Uterus (tissue), 4 donors: ENCODE measurements at places on chromosomes 6 and 20.

DNA sequence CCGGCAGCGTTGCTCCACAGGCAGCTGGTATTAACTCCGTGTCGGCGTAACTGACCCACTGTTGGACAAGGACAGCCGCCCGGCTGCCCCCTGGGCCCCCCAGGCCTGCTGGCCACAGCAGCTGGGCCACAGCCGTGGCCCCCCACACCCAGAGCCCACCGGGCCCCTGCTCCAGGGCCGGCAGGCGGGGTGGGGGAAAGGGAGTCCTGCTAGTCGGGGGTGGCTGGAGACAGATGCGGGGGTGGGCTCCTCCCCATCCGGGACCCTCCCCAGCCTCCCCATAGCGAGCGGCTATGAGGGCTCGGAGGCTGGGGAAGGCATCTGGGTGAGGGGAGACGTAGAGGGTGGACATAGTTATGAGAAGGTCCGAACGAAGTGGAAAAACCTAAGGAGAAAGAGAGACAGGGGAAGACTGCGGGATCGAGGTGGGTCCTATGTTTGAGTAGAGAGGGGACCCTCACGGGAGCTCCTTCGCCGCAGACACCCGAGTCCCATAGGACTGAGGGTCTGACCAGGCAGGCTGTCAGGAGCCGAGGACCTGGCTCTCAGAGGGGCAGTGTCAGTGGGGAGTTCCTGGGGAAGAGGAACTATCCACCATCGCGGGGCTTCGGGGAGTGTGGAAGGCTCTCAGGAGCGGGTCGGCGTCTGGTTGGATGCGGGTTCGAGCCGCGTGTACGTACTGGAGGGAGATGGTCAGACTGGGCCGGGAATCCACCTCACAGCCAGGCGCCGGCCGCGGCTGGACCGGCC is 511 bp downstream of the VARS1 start:
- no peaks in the 10 kb centered on the region for H3K36me3 ChIP-seq
- no peaks in the 10 kb centered on the region for H3K4me1 ChIP-seq
- peak overlapping the region; percentile 90 for H3K27ac ChIP-seq
- peak; percentile 38 for DNase-seq

DNA sequence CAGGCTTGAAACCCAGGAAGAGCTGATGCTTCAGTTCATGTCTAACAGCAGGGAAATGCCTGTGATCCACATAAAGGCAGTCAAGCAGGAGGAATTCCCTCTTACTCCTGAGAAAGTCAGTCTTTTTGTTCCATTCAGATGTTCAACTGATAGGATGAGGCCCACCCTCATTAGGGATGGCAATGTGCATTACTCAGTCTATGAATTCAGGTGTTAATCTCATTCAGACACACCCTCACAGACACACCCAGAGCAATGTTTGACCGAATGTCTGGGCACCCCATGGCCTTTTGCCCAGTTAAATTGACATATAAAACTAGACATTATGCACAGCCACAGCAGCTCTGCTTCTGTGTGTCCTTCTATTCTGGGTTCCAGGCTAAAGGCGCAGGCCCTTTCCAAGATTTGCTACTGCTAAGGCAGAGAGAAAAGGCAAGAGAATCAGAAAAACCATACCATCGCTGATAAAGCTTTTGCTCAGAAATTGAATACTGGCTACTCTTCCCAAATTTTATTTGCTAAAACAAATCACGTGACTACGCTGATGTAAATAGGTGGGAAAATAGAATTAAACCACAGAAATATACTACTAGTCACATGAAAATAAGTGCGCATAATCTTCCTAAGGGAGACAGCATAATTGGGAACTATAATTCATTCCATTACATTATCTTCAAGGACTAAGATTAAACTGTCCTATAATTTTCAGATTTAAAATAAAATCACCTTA is 625.0 kb upstream of the MAN1A1 start:
- DNase-seq: no peak
- no peaks in the 10 kb centered on the region for H3K27me3 ChIP-seq
- H3K4me1 ChIP-seq: no peaks in the 10 kb centered on the region
- H3K4me3 ChIP-seq: no peak overlapping the region
- H3K36me3 ChIP-seq: no peaks in the 10 kb centered on the region
- no peak overlapping the region for H3K27ac ChIP-seq

GRCh38 chr6:12047304-12047703 is 35.2 kb downstream of the HIVEP1 start:
- no peaks in the 10 kb centered on the region for H3K36me3 ChIP-seq
- no peak for DNase-seq
- no peak overlapping the region for H3K27ac ChIP-seq
- H3K4me3 ChIP-seq: no peak overlapping the region

DNA sequence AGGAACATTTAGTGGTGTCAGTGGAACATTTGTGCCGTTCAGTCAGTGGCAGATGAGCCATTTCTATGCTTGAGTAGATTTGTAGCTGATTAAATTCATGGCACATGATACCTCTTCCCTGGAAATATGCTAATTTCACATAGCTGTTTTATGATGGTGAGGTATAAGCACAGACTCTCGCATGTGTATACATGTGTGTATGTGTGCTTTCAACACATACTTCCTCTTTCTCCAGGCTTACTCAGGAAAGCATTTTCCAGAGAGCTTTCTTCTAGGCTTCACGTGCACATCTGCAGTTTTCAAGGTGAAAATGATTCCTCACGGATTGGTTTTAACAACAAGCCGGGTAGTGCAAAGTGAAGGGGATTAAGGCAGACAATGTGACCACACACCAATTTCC is 396.5 kb downstream of the HDGFL1 start:
- no peaks in the 10 kb centered on the region for H3K27me3 ChIP-seq
- no peaks in the 10 kb centered on the region for H3K36me3 ChIP-seq
- H3K4me3 ChIP-seq: no peak overlapping the region

- no peak overlapping the region for H3K4me3 ChIP-seq
- peaks cover 9% of the 10 kb centered on the region for H3K4me1 ChIP-seq
- no peaks in the 10 kb centered on the region for H3K27me3 ChIP-seq
- no peak for DNase-seq
- H3K27ac ChIP-seq: no peak overlapping the region
- no peaks in the 10 kb centered on the region for H3K36me3 ChIP-seq
These were observed 30.4 kb downstream of the ATXN1 start for GRCh38 chr6:16730738-16731477.

- no peak for DNase-seq
- H3K36me3 ChIP-seq: no peaks in the 10 kb centered on the region
- H3K27ac ChIP-seq: no peak overlapping the region
- H3K27me3 ChIP-seq: no peaks in the 10 kb centered on the region
These were observed 481.5 kb upstream of the HSF2 start for GRCh38 chr6:121917834-121918559.

- H3K27ac ChIP-seq: no peak overlapping the region
- H3K27me3 ChIP-seq: no peaks in the 10 kb centered on the region
- no peak overlapping the region for H3K4me3 ChIP-seq
These were observed 111.1 kb upstream of the DST start for GRCh38 chr6:56753811-56754210.

DNA sequence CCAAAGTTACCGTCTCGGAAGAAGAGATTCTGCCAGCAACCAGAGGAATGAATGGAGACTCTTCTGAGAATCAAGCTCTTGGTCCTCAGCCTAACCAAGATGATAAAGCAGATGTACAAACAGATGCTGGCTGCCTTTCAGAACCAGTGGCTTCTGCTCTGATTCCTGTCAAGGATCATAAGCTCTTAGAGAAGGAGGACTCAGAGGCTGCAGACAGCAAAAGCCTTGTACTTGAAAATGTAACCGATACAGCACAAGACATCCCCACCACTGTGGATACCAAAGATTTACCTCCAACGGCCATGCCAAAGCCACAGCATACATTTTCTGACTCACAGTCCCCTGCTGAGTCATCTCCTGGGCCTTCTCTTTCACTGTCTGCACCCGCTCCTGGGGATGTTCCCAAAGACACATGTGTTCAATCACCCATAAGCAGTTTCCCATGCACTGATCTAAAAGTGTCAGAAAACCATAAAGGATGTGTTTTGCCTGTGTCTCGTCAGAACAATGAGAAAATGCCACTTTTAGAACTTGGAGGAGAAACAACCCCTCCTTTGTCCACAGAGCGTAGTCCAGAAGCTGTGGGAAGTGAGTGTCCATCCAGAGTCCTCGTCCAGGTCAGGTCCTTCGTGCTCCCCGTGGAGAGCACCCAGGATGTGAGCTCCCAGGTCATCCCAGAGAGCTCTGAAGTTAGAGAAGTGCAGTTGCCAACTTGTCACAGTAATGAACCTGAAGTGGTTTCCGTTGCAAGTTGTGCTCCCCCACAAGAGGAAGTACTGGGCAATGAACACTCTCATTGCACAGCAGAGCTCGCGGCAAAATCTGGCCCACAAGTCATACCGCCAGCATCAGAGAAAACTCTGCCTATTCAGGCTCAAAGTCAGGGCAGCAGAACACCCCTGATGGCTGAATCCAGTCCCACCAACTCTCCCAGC is 109.6 kb downstream of the RTN4IP1 start:
- no peaks in the 10 kb centered on the region for H3K4me1 ChIP-seq
- H3K27me3 ChIP-seq: no peaks in the 10 kb centered on the region
- peak overlapping the region; percentile 6 for H3K27ac ChIP-seq

GRCh38 chr20:50728981-50729874 is 2.2 kb upstream of the PARD6B start:
- no peaks in the 10 kb centered on the region for H3K27me3 ChIP-seq
- DNase-seq: no peak
- H3K4me3 ChIP-seq: no peak overlapping the region
- peaks cover 9% of the 10 kb centered on the region for H3K4me1 ChIP-seq
- H3K36me3 ChIP-seq: no peaks in the 10 kb centered on the region

GRCh38 chr6:106444777-106445507 is 84.4 kb downstream of the CRYBG1 start:
- DNase-seq: no peak
- H3K4me3 ChIP-seq: no peak overlapping the region
- H3K4me1 ChIP-seq: no peaks in the 10 kb centered on the region
- H3K36me3 ChIP-seq: no peaks in the 10 kb centered on the region
- H3K27ac ChIP-seq: no peak overlapping the region
- no peaks in the 10 kb centered on the region for H3K27me3 ChIP-seq

DNA sequence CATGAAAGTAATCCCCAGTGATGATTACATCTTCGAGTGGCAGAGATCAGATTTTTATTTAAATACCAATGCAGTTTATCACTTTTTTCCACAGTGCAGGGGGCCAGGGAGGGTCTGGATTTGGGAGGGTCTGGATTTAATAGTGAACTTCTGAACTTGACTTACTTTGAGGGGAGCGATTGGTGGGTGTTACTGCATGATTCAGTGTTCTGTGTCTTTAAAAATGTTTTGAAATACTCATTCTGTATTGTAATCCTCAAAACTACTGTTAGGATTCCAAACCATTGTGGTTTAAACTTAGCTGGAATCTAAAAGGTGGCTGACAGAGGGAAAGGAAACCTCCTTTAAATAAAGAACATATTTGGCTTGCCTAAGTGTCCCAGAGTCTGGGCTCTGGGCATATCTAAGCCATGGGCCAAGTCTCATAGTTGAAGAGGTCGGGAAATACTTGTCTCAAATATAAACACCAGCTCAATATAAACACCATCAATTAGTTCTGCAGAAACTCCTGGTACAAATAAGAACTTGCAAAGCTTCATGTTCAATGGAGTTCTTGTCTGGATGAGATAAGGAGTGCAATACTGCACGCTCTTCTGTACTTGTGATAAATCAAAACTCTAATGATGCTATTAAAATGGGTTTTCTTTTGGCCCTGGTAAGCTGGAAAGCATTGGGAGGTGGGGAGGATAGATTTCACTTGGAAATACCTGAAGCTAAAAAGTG is 14.4 kb downstream of the JARID2 start:
- no peaks in the 10 kb centered on the region for H3K27me3 ChIP-seq
- no peaks in the 10 kb centered on the region for H3K36me3 ChIP-seq
- H3K4me3 ChIP-seq: no peak overlapping the region
- no peak overlapping the region for H3K27ac ChIP-seq

DNA sequence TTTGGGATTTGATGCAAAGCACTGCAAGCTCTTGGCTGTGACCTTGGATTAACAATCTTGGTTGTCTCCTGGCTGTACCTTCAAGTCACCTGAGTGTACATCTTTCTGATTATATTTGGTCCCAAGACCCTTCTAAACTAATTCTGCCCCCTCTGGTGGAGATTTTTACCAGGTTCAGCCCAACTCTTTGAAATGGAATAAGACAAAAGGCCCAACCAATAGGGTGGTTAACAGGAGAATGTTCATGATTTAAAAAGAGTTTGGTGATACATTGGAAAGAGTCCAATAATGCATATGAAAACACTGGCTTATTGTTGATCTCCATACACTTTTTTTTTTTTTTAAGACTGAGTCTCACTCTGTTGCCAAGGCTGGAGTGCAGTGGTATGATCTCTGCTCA is 77.5 kb upstream of the CD83 start:
- H3K36me3 ChIP-seq: no peaks in the 10 kb centered on the region
- H3K27me3 ChIP-seq: no peaks in the 10 kb centered on the region
- H3K4me3 ChIP-seq: no peak overlapping the region
- no peaks in the 10 kb centered on the region for H3K4me1 ChIP-seq

DNA sequence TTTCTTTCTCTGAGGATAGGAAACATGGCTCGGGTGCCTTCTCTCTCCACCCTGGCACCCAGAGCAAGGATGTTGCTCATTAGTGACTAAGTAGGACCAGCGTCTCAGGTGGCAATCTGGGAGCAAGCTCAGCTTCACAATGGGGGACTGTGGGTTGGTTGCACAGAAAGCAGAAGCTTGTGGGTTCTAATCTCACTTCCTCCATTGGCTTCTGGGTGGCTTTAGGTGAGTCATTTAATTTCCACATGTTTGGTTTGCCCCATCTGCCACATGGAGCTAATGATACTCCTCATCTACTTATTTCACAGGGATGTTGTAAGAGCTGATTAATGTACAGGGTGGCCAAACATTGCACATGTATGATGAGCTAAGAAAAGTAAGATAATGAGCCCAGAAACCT is 54.8 kb upstream of the AKIRIN2 start:
- H3K4me3 ChIP-seq: no peak overlapping the region
- H3K27me3 ChIP-seq: no peaks in the 10 kb centered on the region
- DNase-seq: no peak
- no peaks in the 10 kb centered on the region for H3K36me3 ChIP-seq

DNA sequence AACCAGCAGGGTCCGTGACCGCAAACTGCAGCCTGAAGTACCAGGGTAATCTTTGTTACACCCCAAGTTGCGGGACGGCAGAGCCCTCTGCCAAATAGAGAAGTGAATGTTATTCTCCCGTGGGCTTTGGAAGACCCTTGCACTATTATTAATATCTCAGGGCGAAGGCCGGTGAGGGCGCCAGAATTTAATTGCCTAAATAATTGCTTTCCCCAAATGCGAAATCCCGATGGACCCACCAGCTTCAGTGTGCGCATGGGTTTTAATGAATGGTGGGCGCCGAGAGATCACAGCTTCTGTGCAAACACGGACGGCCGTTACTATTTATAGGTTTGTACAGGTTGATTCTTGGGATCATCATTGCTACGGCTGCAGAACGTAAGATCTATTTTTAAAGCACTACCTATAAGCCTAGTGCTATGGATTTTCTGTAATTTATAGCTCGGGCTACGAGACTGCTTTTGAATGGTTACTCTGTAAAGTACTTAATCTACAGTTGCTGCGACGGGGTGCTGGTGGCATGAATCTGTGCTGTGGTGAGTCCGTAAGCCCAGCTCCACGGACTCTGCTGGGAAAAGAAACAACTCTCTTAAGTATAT is 15.2 kb upstream of the PHACTR3 start:
- H3K27me3 ChIP-seq: no peaks in the 10 kb centered on the region
- no peaks in the 10 kb centered on the region for H3K36me3 ChIP-seq
- no peak overlapping the region for H3K4me3 ChIP-seq
